Prostate gland (tissue), 2 donors: ENCODE measurements at places on chromosomes 2 and 18. TPM values are rescaled to one million over a fixed set of nuclear protein-coding genes. Genes with fewer than 3 reads are reported as not detected.

DNA sequence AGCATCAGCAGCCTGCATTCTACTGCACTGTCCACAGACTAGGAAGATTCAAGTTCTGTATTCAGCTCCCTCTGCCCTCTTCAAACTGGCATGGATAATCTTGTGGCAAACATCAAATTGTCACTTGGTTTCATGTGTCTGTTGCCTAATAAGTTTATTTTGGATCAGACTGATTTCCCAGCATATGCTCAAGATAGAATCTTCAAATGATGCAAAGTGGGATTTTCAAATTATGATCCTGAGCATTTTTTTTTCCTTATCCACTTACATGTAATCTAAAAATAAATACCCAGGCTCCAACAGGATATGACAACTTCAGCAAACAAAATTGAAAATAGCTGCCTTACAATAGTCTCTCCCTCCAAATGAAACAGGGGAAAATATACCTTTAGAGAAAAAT lies 160.9 kb upstream of the VRK2 start:
- no peak for DNase-seq

DNA sequence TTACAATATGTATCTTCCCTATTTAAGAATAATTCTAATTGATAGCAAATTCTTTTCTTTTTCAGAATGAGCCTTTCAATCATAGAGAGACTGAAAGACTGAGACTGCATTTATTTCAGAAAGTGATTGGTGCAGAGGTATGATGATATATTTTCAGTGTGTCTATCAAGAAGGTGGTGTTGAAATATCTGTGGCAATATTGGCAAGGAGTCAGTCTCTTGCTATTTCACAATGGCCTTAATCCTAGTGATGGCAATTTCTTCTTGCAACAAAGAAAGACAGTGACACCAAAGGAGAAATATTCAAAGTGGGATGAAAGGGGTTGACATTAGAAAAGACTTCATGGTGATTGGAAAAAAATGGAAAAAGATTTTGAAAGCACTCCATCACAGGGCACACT lies 21.7 kb upstream of the ZBTB14 start:
- no peak for DNase-seq

DNA sequence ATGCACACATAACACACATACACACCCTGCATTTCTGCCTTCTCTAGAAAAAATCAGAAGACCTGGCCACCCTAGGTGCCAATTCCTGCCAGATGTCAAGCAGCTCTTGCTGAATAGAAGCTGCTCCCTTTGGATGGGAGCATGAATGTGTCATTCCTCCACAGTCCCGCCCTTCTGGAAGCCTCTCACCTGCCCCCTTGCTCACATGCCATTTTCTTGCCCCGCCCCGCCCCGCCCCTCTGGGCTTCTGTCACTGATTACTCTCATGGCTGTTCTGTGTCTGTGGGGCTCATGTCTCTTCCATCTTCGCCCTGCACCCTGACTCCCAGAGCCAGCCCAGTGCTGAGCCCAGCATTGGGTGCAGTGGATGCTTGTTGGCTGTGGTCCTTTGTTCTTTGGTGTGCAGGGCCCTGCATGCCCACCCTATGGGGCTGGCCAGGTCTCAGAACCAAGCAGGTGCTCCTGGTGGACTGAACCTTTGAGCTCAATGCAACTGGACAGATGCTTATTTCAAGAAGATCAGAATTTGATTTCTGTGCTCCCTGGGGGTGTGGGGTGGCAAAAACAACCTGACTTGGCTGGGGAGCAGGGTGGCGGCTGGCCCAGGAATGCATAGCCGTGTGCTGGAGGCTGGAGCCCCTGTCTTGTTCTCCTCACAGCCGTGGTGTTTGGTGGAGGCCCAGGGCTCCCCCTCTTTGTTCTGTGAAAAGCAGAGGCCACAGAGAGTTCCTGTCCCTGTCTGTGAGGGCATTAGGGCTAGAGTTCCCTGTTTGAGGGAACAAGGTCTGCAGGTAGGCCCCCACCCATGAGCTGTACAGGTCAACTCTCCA lies 140.6 kb upstream of the GLI2 start:
- DNase-seq = peak; percentile 30

- no peak for DNase-seq
Observed at GRCh38 chr2:168075446-168075845, 171.9 kb downstream of the STK39 start.

GRCh38 chr18:75915941-75916623 lies 488.6 kb upstream of the SMIM21 start:
- DNase-seq = no peak

- no peak for DNase-seq
Observed at GRCh38 chr2:121710470-121711170, 26.1 kb downstream of the NIFK start.

The DNMT3A gene
- total RNA-seq = 8.7 TPM

- DNase-seq = no peak
Observed at GRCh38 chr2:118386641-118387302, 298.5 kb downstream of the INSIG2 start.
